T-helper 17 cell (primary cell): ENCODE measurements at places on chromosomes 2 and 18. TPM values are rescaled to one million over a fixed set of nuclear protein-coding genes. Genes with fewer than 3 reads are reported as not detected.
A peak's percentile ranks its signal among the peaks of the same experiment; 100 is the strongest.

- DNase-seq = no peak
Measured at GRCh38 chr2:83695530-83695929, 763.5 kb downstream of the SUCLG1 start.

GRCh38 chr18:62152844-62153243 is 34.0 kb downstream of the PIGN start:
- no peak for DNase-seq

The PNO1 gene
- 20.6 TPM for total RNA-seq

- DNase-seq = no peak
Measured at GRCh38 chr2:204608237-204608939, 63.1 kb downstream of the PARD3B start.

DNA sequence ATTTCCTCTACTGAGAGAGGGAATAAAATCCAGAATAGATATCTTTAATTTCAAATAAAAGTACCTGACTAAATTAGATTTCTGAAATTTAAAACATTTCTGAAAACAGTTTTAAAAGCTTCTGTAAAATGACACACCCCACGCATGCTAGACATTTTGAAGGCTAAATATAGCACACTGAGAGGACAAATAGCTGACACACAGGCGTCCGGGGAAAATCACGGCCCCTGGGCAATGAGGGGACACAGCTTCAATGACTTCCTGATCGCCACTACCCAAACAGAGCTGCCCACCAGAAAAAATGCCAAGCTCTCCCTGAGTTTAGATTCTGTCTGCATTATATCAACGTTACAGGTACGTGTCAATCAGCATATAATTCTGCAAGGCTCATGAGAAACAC is 10.9 kb downstream of the TBC1D8 start:
- DNase-seq = no peak

DNA sequence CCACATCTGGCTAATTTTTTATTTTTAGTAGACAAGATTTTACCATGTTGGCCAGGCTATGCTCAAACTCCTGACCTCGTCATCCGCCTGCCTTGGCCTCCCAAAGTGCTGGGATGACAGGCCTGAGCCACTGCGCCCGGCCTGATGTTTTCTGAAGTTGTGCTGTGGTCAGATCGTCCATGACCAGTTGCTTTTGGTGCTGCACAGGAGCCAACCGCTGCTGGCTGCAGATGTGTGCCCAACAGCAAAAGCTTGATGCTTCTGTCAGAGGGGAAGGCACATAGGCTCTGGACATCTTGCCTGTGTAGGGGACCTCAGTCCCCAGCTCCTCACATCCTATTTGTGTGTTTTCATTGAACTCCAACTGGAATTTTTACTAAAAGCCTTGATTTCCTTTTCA is 218.3 kb downstream of the AGAP1 start:
- DNase-seq = no peak

- no peak for DNase-seq
Measured at GRCh38 chr18:42654556-42654955, 460.9 kb downstream of the RIT2 start.

DNA sequence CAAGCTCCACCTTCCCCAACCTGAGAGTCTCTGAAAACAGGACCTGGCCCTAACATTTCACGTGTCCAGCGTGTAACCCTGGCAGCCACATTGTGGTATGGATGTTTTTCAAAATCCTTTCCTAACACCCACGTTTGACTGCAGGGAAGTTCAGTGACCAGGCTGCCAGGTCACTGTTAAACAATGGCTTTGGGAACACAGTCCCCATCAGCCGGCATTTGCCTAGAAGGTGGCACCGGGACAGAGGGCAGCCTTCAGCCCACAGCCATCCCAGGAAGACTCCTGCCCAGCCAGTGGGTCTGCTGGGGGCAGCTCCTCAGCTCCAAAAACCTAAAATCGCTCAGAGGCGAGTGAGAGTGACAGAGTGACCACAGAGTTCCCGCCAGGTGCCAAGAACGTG is 140.2 kb downstream of the SH3BP4 start:
- DNase-seq = no peak

DNA sequence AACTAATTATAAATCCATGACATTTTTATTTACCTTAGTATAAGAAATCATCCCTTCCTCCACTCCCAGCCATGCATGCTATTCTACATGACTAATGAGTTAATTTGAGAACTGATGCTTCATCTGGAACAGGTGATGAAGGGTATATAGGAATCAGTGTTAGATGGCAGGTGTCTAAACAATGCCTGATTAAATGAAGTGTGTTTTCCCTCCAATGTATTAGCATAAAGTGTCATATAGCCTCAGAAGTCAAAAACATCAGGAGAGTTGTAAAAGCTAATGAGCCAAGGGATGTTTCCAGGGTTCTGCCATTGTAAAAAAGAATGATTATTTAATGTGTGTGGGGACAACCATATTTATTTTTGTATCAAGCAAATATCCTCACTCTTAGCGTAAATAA is 913.8 kb downstream of the DCC start:
- no peak for DNase-seq

The CCDC68 gene
- not detected for total RNA-seq

The C2orf76 gene
- total RNA-seq = 7.2 TPM

GRCh38 chr18:21851327-21851961 is 110.9 kb downstream of the MIB1 start:
- DNase-seq = no peak

- DNase-seq = no peak
Measured at GRCh38 chr18:57576316-57576715, 10.2 kb downstream of the FECH start.

The SKOR2 gene
- not detected for total RNA-seq

- no peak for DNase-seq
Measured at GRCh38 chr2:205637320-205637602, 45.0 kb upstream of the NRP2 start.

DNA sequence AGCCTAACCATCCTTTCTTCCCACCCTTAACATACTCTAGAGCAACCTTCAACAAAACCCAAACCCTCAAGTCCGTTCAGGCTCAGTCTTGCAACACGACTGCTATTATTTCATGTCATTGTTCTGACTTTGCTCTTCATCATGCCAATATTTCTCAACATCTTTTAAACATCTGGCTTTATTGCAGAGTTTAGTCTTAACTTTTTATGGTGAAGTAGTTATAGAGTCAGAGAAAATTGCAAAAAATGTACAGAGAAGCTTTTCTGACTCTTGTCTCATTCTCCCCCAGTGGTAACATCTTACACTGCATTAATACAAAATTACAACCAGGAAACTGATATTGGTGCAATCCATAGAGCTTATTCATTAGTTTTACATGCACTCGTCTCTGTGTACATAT is 3.9 kb downstream of the MARCO start:
- no peak for DNase-seq

DNA sequence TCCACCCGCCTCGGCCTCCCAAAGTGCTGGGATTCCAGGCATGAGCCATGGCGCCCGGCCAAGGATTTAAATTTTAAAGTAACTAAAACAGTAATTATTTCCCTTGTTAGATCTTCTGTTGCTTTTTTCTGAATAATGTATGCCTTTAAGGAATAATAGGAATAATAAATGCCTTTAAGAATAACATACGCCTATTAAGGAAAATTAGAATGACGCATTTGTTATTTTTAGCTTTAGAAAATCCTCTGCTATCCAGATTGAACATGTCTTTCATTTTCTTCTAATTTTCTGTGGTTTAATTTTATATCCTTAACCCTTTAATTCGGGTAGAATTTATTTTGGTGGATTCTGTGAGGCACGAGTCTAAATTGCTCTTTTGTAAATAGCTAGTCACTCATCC is 23.1 kb upstream of the TMBIM1 start:
- no peak for DNase-seq

The COPS9 gene
- 65.0 TPM for total RNA-seq

The GLI2 gene
- total RNA-seq = not detected

DNA sequence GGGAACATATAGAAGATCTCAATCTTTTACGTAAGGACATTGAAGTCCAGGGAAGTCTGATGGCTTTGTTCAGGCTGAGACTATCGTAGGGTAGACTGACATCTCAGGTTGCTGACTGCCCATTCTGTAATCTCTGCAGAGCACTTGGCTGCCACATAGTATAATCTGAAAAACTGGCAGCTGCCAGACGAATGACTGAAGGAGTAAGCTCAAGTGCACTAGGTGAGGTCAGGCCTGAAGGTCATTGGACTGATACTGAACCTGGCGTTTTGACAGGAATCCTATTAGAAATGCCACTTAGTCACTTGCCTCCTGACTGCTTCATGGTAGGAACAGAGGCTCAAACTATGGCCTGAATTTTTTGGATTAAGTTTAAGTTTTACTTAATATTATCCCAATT is 23.5 kb downstream of the GPD2 start:
- no peak for DNase-seq

The M1AP gene
- total RNA-seq = not detected

The DCDC2C gene
- not detected for total RNA-seq

The COL5A2 gene
- 0.37 TPM for total RNA-seq

DNA sequence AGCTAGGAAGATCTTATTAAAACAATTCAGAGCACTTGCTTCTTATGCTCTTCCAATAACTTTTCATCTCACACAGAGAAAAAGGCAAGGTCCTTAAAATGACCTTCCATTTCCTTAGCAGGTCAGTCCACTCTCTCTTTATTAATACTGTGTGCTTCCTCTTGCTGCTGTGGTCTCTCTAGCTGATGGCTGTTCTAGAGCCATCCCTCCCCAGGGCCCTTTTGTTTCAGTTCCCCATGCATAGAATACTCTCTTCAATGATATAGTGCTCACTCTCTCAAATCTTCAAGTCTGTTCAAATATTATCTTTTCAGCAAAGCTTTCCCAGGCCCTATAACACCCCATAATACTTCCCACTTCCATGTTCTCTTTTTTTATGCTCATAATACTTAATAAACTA is 469.3 kb downstream of the METTL4 start:
- DNase-seq = no peak

DNA sequence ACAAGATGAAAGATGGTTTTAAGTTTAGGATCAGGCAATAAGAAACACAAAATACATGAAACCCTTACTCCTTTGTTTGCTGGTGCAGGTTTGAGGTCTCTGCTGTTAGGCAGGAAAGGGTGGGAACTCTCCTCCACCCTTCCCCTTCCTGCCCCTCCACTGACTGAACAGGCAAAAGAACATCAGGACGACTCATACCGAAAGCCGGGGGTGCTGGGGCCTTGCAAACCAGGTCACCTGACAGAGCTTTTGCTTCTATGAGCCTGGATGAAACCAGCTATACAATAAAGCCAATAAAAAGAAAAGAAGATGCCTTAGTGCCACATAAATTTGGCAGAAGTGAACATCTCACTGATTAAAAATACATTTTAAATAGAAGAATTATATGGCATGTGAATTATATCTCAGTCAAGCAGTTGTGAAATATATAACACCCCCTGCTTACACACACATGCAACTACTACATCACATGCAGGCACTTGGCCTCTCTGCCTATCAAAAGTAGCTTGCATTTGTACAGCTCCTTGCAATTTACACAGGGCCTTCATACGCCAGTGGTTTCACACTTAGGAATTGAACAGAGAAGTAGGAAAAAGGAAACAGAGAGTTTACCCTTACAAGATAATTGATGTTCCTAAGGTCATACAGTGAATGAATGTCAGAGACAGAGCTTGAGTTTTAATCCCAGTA is 215.1 kb upstream of the TRIB2 start:
- DNase-seq = peak; percentile 25

GRCh38 chr2:27082773-27083409 is 3.7 kb upstream of the KHK start:
- DNase-seq = no peak

DNA sequence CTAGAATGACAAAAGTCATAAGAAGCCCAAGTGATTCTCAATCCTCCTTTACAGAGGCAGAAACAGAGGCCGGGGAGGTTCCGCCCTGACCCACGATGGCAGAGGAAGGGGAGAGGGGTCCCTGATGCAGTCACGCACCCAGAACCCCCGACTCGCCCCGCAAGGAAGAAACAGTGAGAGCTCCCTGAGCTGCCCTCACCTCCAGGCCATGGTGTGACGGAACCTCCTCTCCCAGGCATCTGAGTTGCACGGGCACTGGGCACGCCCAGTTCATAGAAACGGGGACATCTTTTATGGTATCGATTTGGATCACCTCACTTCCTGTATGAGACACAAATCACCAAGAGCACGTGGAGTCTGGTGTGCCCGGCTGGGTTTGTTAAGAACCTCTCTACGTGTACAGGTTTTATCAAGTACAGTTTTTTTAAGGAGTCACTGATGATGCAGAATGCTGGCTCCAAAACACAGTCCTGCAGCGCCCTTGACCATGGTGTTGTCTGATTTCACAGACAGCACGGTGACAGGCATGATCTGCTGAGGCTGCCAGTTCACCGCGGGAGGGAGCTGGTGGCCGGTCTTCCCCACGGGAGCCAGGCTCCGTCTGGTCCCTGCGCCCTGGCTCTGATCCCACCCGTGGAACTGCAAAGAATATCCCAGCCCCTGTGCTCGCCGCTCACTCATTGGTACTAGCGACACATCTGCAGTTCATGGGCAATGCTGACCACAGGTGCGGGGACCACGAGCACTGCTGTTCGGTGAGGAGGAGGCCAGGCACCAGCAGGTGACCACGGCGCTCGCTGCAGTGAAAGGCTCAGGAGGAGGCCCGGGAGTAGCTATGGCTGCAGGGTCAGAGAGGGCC is 35.6 kb downstream of the PXDN start:
- no peak for DNase-seq

The ARL4C gene
- total RNA-seq = 393 TPM

GRCh38 chr2:224807153-224807964 is 91.2 kb upstream of the CCDC195 start:
- DNase-seq = no peak

DNA sequence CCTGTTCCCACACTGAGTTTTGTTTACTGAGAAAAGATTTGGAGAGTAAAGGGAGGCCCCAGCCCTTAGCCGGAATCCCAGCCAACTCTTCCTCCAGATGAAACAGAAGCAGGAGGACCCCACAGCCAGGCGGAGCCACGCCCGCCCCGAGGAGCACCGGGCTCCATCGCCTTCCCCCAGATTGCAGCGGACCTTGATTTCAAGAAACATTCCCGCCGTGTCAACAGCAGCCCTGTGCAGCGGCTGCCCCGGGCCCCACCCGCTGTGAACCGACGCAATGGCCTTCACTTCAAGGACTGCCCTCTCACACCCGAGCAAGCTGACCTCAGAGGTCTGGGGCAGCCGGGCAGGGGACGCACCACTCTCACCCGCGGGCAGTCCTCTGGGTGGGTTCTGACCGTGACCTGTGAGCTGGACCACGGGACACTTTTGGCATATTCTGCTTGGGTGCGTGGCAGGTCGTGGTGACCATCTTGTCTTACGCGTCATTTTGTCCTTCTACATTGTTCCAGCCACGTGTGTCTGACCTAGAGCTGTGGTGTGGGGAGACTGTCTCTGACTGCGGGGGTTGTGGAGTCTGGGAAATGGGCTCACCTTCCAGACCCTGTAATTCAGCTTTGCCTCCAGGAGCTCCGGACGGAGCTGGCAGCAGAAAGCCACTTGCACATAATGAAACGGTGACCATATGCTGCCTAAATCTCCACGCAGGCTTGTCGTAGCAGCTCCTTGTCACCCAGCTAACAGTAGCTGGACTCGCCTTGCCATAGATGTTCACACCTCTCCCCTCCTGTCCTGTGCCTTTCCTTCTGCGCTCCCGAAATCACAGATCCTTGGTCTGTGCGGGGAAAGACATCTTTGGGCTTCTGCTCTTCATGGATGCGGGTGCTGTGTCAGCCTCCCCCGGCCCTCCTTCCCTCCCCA is 32.0 kb upstream of the INHBB start:
- DNase-seq = no peak
